Epithelial cell of umbilical artery (primary cell): ENCODE measurements at places on chromosomes 2 and 18. TPM values are rescaled to one million over a fixed set of nuclear protein-coding genes. Genes with fewer than 3 reads are reported as not detected.

The SERPINB3 gene
- not detected in 2 replicates for total RNA-seq

The HRH4 gene
- not detected in 2 replicates for total RNA-seq

The SERPINB7 gene
- under 0.01 and 0.30 TPM in 2 replicates for total RNA-seq

The RTKN gene
- 7.1 and 10.3 TPM in 2 replicates for total RNA-seq

The COL4A4 gene
- not detected in 2 replicates for total RNA-seq

The NCOA1 gene
- total RNA-seq, result 3.2 and 5.0 TPM in 2 replicates

The WDPCP gene
- 4.2 and 7.3 TPM in 2 replicates for total RNA-seq

The NEB gene
- total RNA-seq, result 0.32 and 0.46 TPM in 2 replicates

The CCDC150 gene
- 4.7 and 9.1 TPM in 2 replicates for total RNA-seq

The ACP1 gene
- 84.3 and 111 TPM in 2 replicates for total RNA-seq

The HTR2B gene
- total RNA-seq, result under 0.01 and 2.1 TPM in 2 replicates

The SKOR2 gene
- total RNA-seq, result not detected in 2 replicates

The TXNDC2 gene
- total RNA-seq, result not detected in 2 replicates

The ABCG5 gene
- not detected in 2 replicates for total RNA-seq

The CCDC74B gene
- 0.65 and 2.7 TPM in 2 replicates for total RNA-seq

The SCYGR4 gene
- total RNA-seq, result not detected in 2 replicates
